ENCODE measurements at places on chromosomes 7 and 10.

DNA sequence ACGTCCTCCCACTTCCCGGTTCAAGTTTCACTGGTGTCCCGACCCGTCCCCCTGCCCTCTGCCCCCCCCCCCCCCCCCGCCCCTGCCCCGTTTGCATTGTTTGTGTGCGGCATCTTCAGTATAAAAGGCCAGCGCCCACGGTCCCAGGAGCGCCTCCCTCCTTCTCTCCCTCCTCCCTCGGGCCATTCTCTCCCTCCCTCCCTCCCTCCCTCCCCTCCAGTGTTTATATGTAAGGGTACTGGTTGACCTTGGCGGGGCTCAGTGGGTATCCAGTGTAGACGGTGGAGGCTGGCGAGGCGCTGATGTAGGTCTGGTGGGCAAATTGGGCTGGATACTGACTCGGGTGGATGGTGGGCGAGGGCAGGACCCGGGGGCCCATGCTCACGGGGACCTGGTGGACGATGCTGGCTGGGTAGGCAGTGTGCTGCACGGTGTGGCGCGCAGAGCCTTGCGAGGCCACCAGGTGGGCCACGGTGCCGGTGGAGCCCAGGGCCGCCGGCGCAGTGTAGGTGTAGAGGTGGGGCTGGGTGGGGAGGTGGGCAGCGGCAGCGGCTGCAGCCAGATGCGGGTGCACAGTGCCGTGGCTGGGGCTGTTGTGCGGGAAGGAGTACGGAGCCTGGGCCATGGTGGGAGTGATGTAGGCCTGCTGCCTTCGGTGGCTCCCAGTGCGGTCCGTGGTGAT is 49.4 kb downstream of the CLEC2L start:
- no peak for DNase-seq

DNA sequence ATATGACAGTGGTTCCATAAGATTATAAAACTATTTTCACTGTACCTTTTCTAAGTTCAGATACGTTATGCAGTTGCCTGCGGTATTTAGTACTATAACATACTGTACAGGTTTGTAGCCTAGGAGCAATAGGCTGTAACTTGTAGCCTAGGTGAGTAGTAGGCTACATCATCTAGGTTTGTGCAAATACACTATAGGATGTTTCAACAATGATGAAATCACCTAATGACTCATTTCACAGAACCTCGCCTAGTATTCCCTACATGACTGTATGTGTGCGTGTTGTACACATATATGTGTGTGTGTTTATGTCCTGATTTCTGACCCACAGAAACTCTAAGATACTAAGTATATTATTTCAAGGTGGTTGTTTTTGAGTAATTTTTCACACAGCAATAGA is 139.0 kb downstream of the HERPUD2 start:
- DNase-seq = no peak

GRCh38 chr7:266851-267840 is 22.8 kb upstream of the FOXL3 start:
- DNase-seq = peak; percentile 79

GRCh38 chr10:70847659-70848360 is 32.1 kb downstream of the SGPL1 start:
- DNase-seq = no peak

- DNase-seq = no peak
These were observed 135.6 kb upstream of the RET start for GRCh38 chr10:42941295-42941644.

GRCh38 chr10:130497056-130498010 is 361.1 kb downstream of the GLRX3 start:
- no peak for DNase-seq

GRCh38 chr7:114766041-114766356 is 155.9 kb upstream of the MDFIC start:
- DNase-seq = no peak

GRCh38 chr7:158409816-158410330 is 177.8 kb downstream of the PTPRN2 start:
- peak; percentile 3 for DNase-seq

- peak; percentile 50 for DNase-seq
These were observed 225.2 kb upstream of the PRSS58 start for GRCh38 chr7:142482891-142483658.

GRCh38 chr7:80923211-80923612 is 4.4 kb upstream of the SEMA3C start:
- DNase-seq = no peak

DNA sequence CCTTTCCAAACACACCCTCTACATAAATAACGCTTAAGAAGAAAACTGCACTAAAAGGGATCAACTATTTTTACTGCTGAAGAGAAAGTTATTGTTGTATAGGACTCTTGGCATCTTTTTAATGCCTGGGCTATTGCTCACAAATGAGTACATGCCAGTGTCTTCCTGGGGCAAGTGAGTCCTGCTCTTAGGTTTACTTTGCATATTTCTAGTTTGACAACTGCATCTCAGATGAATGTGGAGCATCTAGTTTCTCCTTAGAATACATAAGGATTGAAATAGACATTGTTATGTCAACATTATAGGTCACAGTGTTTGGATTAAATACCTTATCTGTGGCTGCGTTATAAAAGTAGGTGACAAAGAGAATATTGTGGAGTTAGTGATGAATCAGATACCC is 44.5 kb downstream of the PSMC2 start:
- DNase-seq = no peak

DNA sequence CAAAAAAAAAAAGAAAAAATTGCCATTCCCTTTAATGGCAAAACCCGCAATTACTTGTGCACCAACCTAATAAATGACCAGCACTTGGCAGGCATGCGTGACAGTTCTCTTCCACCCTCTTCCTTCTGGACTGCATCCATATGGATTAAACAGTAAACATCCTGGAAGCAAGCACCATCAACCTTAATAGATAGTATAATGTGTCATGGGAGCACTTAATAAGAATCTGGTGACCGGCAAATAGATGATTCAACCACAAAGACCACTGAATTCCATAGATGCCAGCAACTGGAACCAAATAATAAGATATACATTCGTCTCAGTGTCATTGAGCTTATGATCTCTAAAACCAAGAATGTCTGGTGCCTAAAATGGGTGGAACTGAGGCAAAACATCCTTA is 610.2 kb downstream of the CALN1 start:
- no peak for DNase-seq

- no peak for DNase-seq
These were observed 32.9 kb downstream of the CSTF2T start for GRCh38 chr10:51666456-51666855.
